Kasumi-1 (cell line): ENCODE measurements at places on chromosomes 2 and 18.

- no peak for DNase-seq
Measured at GRCh38 chr2:118714118-118714517, 133.3 kb downstream of the EN1 start.

DNA sequence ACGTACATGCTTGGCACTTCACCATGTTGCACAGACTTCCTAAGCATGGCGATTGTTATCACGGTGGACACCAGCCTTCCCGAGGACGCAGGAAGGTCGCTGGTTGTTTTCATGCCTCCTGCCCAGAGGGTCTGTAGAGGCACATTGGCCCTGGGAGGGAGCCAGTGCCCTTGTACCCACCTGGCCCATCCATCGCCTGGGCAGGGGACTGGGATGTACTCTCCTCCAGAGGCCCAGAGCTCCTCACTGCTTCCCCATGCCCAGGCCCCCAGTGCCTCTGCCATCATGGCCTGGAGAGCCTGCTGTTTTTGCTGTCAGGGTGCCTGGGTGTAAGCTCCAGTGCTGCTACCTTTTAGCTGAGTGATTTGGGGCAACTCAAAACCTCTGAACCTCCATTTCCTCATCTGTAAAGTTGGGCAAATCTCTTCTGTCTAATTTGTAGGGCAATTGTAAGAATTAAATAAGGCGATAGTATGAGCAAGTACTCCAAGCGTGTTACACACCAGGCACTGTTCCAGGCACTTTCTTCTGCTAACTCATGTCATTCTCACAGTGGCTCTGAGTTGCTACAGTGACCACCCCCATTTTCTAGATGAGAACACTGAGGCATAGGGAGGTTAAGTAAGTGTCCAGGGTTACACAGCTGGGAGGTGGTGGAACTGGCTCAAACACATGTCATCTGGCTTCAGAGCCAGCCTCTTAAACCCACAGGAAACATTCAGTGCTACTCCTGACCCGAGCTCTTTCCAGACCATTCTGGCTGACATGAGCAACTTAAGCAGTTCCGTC lies 45.3 kb downstream of the GREB1 start:
- no peak for DNase-seq

- DNase-seq, result no peak
Measured at GRCh38 chr2:105925390-105925789, 180.7 kb downstream of the NCK2 start.

DNA sequence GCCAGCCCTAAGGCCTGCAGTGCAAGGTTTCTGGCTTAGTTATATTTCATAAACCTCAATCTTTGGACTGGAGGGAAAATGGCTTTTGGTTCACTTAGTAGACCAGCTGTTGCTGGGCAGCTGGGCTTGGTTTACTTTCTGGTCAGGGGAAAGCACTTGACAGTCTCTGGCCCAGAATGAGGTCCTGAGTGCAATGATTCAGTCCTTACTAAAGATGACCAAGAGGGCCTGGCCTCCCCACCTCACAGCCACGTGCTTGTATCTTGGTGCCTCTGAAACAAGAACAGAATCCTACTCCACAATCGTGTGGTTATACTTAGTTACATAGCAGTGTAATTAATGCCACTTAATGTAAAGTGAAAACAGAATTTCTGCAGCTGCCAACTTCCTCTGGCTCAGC lies 325.5 kb upstream of the MEIS1 start:
- DNase-seq, result no peak

DNA sequence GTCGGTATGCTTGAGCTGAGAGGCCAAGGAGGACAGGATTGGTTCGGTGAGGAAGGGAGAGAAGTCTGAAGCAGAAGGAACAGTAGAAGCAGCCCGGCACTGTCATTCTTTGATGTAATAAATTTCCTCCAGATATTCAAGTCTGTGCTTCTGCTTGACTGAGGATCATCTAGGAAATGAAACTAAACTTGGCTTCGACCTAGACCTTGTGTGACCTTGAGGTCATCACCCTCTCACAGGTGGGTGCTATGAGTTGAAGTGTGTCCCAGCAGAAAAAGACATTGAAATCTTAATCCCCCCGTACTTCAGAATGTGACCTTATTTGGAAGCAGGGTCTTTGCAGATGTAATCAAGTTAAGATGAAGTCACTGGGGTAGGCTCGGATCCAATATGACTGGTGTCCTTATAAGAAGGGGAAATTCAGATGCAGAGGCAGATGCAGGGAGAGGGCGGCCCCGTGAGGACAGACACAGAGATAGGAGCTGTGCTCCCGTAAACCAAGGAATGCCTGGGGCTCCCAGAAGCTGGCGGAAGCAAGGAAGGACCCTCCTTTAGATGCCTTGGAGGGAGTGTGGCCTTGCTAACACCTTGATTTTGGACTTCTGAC lies 49.0 kb downstream of the PRKCE start:
- no peak for DNase-seq
